ENCODE measurements at places on chromosomes 11 and 22. TPM values are rescaled to one million over a fixed set of nuclear protein-coding genes. Genes with fewer than 3 reads are reported as not detected.

Gene TPST2
- total RNA-seq, result 11.8 TPM

- H3K4me3 ChIP-seq, result no peak overlapping the region
- H3K27ac ChIP-seq, result no peak overlapping the region
- no peaks in the 10 kb centered on the region for H3K27me3 ChIP-seq
- H3K4me1 ChIP-seq, result no peaks in the 10 kb centered on the region
Observed at GRCh38 chr11:29024386-29024785, 916.2 kb downstream of the METTL15 start.

- no peaks in the 10 kb centered on the region for H3K36me3 ChIP-seq
- 0 out of 2 replicates have a peak, but pooled peaks cover 3% of the 10 kb centered on the region for H3K4me1 ChIP-seq
- no peak for DNase-seq
- H3K27ac ChIP-seq, result no peak overlapping the region
- H3K27me3 ChIP-seq, result no peaks in the 10 kb centered on the region
Observed at GRCh38 chr22:47043835-47044721, 281.6 kb downstream of the TBC1D22A start.

DNA sequence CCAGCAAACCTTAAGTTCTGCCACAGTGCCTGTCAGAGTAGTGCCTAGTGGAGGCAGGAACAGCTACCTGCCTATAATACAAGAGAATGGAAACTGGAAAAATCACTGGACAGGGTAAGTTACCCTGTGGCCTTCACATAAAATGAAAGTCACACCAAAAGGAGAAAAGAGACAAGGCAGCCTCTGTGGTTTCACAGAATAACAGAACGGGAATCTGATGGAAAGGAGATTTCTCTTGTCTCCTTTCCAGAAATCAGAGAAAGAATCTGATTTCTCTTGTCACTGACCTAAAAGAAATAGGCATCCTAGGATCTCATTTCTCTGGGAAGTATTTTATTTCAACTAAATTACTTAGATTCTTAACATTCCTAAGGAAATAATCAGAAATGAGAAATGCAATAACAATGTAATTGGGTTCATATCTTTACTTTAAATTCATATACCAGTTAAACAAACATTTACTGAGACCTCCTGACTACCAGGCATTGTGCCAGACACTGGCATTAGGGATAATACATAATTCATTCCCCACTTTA, 41.6 kb downstream of the PRCP start:
- 0 out of 2 replicates have a peak overlapping the region, but pooled peaks have one; percentile 6 for H3K4me3 ChIP-seq
- peak overlapping the region; percentile 24 for H3K27ac ChIP-seq
- no peak for DNase-seq
- H3K4me1 ChIP-seq, result peaks cover 11% of the 10 kb centered on the region
- no peaks in the 10 kb centered on the region for H3K27me3 ChIP-seq
- H3K36me3 ChIP-seq, result no peaks in the 10 kb centered on the region

Gene CCDC87
- 0.39 TPM for total RNA-seq

Gene ZNF215
- 9.9 TPM for total RNA-seq

- H3K27me3 ChIP-seq, result no peaks in the 10 kb centered on the region
- DNase-seq, result no peak
- H3K4me1 ChIP-seq, result no peaks in the 10 kb centered on the region
- H3K4me3 ChIP-seq, result no peak overlapping the region
- no peaks in the 10 kb centered on the region for H3K36me3 ChIP-seq
- no peak overlapping the region for H3K27ac ChIP-seq
Observed at GRCh38 chr11:103942646-103943045, 93.8 kb upstream of the DDI1 start.

Gene PNPLA5
- 2.9 TPM for total RNA-seq

Gene OR52N4
- total RNA-seq, result not detected

GRCh38 chr22:39991159-39991860, 3.4 kb upstream of the FAM83F start:
- H3K4me3 ChIP-seq, result no peak overlapping the region
- no peaks in the 10 kb centered on the region for H3K36me3 ChIP-seq
- H3K4me1 ChIP-seq, result peaks cover 16% of the 10 kb centered on the region

Gene DGCR6L
- 44.9 TPM for total RNA-seq

- no peak overlapping the region for H3K27ac ChIP-seq
- no peak for DNase-seq
- H3K4me3 ChIP-seq, result no peak overlapping the region
- H3K36me3 ChIP-seq, result no peaks in the 10 kb centered on the region
Observed at GRCh38 chr11:47259232-47259977, 1.6 kb downstream of the NR1H3 start.

Gene MYH9
- 258 TPM for total RNA-seq

Gene ST14
- total RNA-seq, result 107 TPM

DNA sequence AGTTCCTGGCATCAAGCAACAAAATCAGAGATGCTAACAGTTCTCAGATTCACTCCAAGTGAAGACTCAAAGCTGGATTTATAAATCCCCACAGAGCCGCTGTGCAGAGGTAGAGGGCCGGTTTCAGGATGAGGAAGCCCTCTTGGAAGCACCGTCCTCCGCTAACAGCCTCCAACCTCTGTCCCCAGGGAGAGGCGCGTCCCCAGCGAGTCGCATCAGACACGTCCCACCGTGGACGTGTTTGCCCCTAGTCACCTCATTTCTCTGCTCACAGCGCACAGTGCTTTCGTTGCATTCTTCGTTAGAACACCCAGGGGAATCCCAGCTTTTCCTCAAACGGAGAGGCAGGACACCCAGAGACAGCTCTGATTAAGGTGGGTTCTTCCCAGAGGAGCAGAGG, 642.9 kb downstream of the BRD1 start:
- no peak overlapping the region for H3K4me3 ChIP-seq
- no peaks in the 10 kb centered on the region for H3K36me3 ChIP-seq
- peaks cover 11% of the 10 kb centered on the region for H3K27me3 ChIP-seq
- no peaks in the 10 kb centered on the region for H3K4me1 ChIP-seq
- no peak overlapping the region for H3K27ac ChIP-seq

Gene VWA5A
- 5.0 TPM for total RNA-seq

Gene SERHL2
- total RNA-seq, result not detected

Gene RIC3
- total RNA-seq, result not detected

DNA sequence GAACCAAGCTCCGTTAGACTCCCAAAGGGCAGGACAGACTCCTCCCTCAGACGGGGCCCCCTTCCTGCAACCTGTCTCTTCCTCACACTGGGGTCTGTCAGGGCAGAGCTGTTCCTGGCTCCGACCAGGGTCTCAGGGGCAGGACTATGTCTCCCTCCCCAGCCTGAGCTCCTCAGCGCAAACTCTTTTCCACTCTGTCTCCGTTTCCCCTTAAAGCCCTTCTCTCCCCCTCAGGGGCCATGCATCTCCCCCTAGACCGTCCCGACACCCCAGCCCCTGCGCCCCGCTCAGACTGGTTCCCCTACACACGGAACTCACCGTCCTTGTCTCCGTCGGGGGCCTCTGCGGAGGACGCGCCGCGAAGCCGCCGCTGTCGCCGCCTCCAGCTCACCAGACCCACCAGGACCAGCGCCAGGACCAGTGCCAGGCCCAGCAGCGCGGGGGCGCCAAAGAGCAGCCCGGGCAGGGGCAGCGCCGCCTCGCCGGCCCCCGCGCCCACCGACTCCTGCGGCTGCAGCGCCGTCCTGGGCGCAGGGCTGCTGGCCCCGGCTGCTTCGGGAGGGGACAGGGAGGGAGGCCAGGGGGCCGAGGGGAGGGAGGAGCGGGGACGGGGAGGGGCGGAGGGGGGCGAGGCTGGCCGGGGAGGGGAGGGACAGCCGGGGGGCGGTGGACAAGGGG, 684 bp downstream of the TNFRSF13C start:
- DNase-seq, result no peak
- H3K4me1 ChIP-seq, result peaks cover 7% of the 10 kb centered on the region
- no peak overlapping the region for H3K4me3 ChIP-seq

DNA sequence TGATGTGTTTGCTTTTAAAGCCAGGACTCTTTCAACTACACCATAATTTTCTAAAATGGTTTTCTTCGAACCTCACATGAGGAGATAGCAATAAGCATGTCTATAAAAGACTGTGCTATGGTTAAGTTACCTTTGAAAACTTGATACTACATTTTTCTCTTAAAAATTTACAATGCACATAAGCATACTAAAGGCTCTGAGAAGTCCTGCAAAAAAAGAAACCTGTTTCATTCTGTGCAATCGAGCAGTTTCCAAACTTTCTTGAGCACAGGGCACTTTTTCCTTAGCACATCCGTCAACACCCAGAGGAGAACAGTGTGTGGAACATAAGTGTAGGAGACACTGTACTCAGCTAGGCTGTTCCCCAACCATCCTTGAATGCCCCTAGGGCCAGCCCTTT, 144.1 kb upstream of the ARHGAP20 start:
- peaks cover 19% of the 10 kb centered on the region for H3K27me3 ChIP-seq
- no peak overlapping the region for H3K4me3 ChIP-seq
- H3K36me3 ChIP-seq, result no peaks in the 10 kb centered on the region

Gene OR5D18
- not detected for total RNA-seq

Gene ABCC8
- total RNA-seq, result 0.39 TPM

DNA sequence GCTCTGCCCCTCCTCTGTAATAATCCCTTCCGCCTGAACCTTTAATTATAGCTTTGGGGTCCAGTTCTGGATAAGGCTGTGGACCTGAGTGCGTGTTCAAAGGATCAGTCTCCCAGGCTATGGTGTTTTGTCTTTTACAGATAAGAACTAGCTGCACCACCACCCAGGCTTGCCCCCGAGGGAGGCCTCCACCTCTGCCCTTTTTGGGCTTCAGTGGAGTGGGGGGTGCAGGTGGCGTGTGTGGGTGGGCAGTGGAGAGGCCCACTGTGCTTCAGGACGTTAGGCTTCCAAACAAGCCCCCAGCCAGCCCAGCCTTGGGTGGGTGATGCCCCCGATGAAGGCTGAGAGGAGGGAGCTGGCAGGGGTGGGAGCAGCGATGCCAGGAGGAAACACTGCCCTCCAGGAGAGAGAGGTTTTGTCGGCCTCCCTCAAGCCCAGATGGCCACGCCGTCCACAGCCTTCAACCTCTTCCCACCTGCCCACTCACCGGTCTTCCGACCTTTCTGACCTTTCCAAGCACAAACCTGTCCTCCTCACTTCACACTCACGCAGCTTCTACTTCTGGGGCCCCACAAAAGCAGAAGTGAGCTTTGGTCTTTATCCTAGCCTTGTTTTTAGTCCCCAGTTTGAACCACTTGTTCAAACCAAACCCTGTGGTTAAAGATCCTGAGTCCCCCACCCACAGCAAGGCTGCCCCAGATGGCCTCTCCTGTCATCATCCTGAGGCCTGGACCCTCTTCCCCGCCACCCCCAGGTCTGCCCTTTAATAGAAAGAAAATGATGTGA, 20.4 kb downstream of the PSMD13 start:
- H3K4me3 ChIP-seq, result no peak overlapping the region
- no peaks in the 10 kb centered on the region for H3K27me3 ChIP-seq
- H3K36me3 ChIP-seq, result peaks cover 15% of the 10 kb centered on the region

- H3K4me3 ChIP-seq, result no peak overlapping the region
- H3K27me3 ChIP-seq, result no peaks in the 10 kb centered on the region
- H3K4me1 ChIP-seq, result no peaks in the 10 kb centered on the region
- H3K36me3 ChIP-seq, result peaks cover 11% of the 10 kb centered on the region
- DNase-seq, result no peak
Observed at GRCh38 chr22:30004101-30004500, 76.2 kb upstream of the HORMAD2 start.

GRCh38 chr11:133905677-133906156, 51.1 kb downstream of the IGSF9B start:
- H3K4me3 ChIP-seq, result no peak overlapping the region
- no peaks in the 10 kb centered on the region for H3K4me1 ChIP-seq
- no peak for DNase-seq
- H3K27me3 ChIP-seq, result no peaks in the 10 kb centered on the region
- H3K27ac ChIP-seq, result no peak overlapping the region

DNA sequence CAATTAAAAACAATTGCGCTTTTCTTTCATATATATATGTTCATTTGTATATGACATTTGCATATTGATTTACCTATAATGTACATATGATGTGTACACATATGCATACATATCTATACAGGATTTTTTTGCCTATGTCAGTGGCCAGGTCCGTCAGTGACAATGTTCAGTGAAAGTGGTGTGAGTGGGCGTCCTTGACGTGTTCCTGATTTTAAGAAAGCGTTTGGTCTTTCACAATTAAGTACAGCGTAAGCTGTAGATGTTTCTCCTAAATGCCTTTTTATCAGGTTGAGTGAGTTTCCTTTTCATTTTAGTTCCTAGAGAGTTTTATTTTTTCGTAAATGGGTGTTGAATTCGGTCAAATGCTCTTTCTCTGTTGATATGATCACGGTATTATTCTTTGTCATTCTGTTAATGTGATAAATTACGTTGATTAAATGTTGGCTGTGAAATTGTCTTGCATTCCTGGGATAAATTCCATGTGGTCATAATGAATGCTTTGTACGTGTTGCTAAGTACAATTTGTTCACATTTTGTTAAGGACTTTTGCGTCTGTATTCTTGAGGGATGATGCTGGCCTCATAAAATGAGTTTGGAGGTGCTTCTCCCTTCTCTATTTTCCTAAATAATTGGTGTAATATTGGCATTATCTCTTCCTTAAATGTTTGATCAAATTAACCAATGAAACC, 10.6 kb upstream of the GNB1L start:
- H3K27me3 ChIP-seq, result no peaks in the 10 kb centered on the region
- no peak overlapping the region for H3K27ac ChIP-seq
- no peaks in the 10 kb centered on the region for H3K4me1 ChIP-seq
- no peaks in the 10 kb centered on the region for H3K36me3 ChIP-seq

- peaks cover 2% of the 10 kb centered on the region for H3K36me3 ChIP-seq
- DNase-seq, result no peak
- no peak overlapping the region for H3K4me3 ChIP-seq
- H3K4me1 ChIP-seq, result peaks cover 14% of the 10 kb centered on the region
- H3K27me3 ChIP-seq, result no peaks in the 10 kb centered on the region
Observed at GRCh38 chr22:46794067-46794466, 31.6 kb downstream of the TBC1D22A start.

- no peaks in the 10 kb centered on the region for H3K4me1 ChIP-seq
- H3K27me3 ChIP-seq, result no peaks in the 10 kb centered on the region
- no peaks in the 10 kb centered on the region for H3K36me3 ChIP-seq
Observed at GRCh38 chr11:7869467-7869866, 61.6 kb downstream of the OR10A6 start.

- no peak overlapping the region for H3K27ac ChIP-seq
- no peaks in the 10 kb centered on the region for H3K36me3 ChIP-seq
- H3K4me1 ChIP-seq, result no peaks in the 10 kb centered on the region
- no peak overlapping the region for H3K4me3 ChIP-seq
- DNase-seq, result no peak
Observed at GRCh38 chr22:46226577-46226976, 23.5 kb downstream of the CDPF1 start.

- H3K36me3 ChIP-seq, result no peaks in the 10 kb centered on the region
- DNase-seq, result peak; percentile 10
- no peaks in the 10 kb centered on the region for H3K27me3 ChIP-seq
- H3K4me1 ChIP-seq, result no peaks in the 10 kb centered on the region
- H3K4me3 ChIP-seq, result no peak overlapping the region
Observed at GRCh38 chr22:32794449-32795213, 6.9 kb upstream of the TIMP3 start.

GRCh38 chr11:63866211-63866610, 27.3 kb downstream of the MARK2 start:
- no peak for DNase-seq
- H3K36me3 ChIP-seq, result peaks cover 5% of the 10 kb centered on the region
- H3K4me1 ChIP-seq, result peaks cover 3% of the 10 kb centered on the region
- no peak overlapping the region for H3K4me3 ChIP-seq
- no peak overlapping the region for H3K27ac ChIP-seq
- H3K27me3 ChIP-seq, result no peaks in the 10 kb centered on the region

GRCh38 chr11:47496808-47497207, 47.9 kb upstream of the RAPSN start:
- peaks cover 3% of the 10 kb centered on the region for H3K36me3 ChIP-seq
- H3K27ac ChIP-seq, result no peak overlapping the region
- H3K4me3 ChIP-seq, result no peak overlapping the region
- no peaks in the 10 kb centered on the region for H3K27me3 ChIP-seq

- H3K36me3 ChIP-seq, result no peaks in the 10 kb centered on the region
- H3K27ac ChIP-seq, result no peak overlapping the region
- H3K4me1 ChIP-seq, result no peaks in the 10 kb centered on the region
- H3K27me3 ChIP-seq, result no peaks in the 10 kb centered on the region
- no peak for DNase-seq
Observed at GRCh38 chr11:86160541-86161149, 83.9 kb upstream of the EED start.

Gene CASP1
- not detected for total RNA-seq

Gene TSGA10IP
- not detected for total RNA-seq
